ENCODE measurements at places on chromosomes 16 and 17.

DNA sequence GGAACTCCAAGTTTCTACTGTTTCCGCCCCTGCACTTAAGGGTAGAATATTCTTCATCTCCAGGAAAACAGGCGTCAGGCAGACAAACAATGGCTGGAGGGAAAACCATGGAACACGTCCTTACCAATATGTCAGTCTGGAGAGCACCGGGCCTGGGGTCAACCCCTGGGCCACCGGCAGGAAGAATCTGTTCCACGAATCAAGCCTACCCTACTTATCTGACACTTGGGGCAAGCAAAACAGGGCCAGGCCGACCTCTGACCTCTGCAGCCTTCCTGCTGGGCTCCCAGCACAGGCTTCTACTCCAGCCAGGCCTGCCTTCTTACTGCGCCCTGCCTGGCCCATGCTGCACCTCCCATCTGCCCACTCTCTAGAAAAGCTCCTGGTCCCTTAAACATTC lies 10.1 kb downstream of the VAC14 start:
- no peak for DNase-seq

DNA sequence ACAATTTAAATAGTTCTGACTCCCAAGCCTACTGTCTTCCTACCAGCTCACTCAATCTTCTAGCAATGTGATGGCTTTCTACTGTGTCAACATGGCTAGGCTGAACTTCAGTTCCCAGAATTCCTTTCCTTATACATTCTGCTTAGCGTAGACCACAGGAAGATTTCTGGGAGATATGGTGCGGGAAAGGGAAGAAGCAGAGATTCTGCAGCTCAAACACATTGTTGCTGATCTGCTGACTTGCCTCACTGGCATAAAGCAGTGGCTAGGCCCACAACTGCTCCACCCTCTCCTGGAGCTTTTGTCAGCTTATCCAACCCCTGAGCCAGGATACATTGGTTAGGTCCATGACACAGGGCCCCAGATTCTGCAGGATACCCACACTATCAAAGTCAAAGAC lies 58.8 kb downstream of the GAS7 start:
- DNase-seq = no peak

DNA sequence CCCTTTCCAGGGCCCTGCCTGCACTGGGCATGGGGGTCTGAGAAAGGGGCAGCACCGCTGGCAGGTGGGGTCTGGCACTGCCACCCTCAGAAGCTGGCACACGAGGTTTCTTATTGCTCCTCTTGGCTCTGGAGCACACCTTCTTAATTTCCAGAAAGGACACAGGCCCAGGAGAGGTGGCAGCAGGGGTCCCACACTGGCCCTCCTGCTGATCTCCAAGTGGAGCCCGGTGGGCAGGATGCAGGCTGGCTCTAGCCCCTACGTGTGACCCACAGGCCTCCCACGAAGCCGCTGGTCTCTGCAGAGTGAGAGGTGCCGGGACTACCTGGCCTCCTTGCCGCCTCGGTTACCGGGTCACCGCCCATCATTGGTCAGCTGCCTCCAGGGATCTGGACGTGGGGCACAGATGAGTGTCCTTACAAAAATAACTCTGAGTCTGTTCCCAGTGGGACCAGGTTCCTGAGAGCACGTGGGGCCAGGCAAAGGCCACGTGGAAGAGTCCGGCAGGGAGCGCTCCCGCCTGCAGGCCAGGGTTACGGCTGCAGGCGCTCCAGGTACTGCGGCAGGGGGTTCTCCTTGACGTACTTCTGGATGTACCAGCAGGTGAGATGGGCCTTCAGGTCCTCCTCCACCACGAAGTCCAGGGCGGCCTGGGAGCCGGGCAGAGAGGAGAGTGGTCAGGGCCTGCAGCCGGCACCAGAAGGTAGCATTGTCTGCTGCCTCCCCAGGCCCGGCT lies 10.3 kb downstream of the NATD1 start:
- DNase-seq = no peak

GRCh38 chr16:57802341-57803133 lies at the start of gene KIFC3:
KIFC3 (minus strand) TSS chr16:57802491; CDS start chr16:57798243, 4,248 bp downstream.
- peak; percentile 55 for DNase-seq

GRCh38 chr16:2537451-2538379 lies at the start of gene PDPK1:
PDPK1 (plus strand) TSS chr16:2538021; CDS start chr16:2538113, 92 bp downstream.
- DNase-seq = peak; percentile 84

- DNase-seq = no peak
These were observed 470.7 kb downstream of the SOX9 start for GRCh38 chr17:72591289-72592241.

DNA sequence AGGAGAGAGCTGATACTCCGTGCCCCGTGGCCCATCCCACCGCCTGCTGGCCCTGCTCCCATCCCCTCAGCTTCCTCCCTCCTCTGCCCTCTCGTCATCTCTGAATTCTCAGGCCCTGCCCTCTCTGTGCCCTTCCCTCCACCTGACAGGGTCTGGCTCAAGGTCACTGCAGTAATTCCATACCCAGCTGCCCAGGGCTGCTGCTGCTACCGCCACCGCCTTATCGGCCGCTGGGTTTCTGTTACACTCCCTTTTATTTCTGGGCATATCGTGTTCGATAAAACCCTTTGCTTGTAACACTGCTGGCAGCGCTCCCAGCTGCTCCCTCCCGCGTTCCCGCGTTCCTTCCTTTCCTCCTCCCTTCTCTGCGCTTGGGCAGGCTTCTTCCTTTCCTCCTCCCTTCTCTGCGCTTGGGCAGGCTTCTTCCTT lies 1.2 kb downstream of the EPN3 start:
- no peak for DNase-seq

- DNase-seq = no peak
These were observed 323.1 kb downstream of the FOXL1 start for GRCh38 chr16:86901483-86901882.

- no peak for DNase-seq
These were observed 30.2 kb upstream of the NAT9 start for GRCh38 chr17:74806334-74806733.

GRCh38 chr16:73433731-73434307 lies 385.9 kb upstream of the ZFHX3 start:
- DNase-seq = no peak

- no peak for DNase-seq
These were observed 27.5 kb upstream of the HELZ start for GRCh38 chr17:67272312-67273047.

DNA sequence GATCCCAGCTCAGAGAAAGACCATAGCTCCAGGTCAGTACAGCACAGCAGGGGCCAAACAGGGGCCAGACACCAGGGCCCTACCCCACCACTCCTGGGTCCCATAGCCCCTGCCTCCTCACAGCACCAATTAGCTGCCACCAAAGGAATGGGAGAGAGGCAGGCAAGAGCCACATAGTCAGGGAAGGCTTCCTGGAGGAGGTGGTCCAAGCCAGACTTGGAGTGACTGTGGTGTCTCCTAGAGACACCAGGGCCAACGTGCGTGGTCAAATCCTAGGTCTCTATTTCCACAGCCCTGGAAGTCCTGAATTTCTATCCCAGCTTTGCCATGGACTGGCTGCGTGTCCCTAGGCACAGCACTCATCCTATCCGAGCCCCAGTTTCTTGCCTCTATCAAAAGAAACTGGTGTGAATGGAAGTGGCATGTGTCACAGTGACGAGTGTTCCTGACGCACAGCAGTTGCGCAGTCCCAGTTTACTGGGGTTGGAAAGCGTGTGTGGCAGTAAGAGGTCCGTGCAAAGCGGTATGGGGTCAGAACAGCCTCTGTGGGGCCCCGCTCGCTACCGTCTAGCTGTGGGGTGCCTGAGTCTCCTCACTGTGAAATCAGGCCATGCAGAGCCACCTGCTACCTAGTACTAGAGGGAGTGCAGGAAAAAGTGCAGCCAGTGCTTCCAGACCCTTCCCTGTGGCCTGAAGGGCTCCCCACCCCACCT lies 23.5 kb downstream of the KCNJ12 start:
- DNase-seq = no peak

DNA sequence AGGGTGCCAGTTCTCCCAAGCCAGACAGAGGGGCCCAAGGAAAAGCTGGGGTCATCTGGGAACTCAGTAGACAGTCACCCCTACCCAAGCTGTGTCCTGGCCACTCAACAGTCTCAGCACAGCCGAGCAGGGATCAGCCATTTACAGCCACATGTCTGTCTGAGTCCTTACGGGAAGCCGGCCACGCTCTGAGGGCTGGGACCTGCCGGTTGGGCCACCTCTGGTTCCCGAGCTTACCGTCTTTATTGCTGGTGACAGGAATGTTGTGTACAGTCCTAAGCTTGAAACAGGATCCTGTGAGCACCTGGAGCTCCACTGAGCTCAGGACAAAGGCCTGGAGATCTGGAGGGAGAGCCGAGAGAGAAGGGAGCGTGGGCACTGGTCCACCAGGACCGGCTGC lies 59.8 kb downstream of the TIMM22 start:
- DNase-seq = no peak

DNA sequence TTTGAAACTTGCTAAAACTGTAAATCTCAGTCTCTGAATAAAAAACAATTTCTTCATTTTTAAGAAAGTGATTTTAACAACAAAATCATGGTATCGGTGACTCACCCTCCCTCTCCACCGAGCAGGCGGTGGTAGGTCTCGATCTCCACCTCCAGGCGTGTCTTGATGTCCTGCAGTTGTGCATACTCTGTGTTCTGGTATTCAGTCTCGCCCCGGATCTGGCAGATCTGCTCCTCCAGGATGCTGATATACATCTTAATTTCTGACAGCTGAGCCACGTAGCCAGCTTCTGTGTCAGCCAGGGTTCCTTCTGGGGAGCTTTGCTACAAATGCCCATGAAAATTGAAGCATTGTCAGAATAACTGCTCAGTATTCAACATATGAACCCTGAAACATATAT lies 15.4 kb upstream of the KRT24 start:
- no peak for DNase-seq

DNA sequence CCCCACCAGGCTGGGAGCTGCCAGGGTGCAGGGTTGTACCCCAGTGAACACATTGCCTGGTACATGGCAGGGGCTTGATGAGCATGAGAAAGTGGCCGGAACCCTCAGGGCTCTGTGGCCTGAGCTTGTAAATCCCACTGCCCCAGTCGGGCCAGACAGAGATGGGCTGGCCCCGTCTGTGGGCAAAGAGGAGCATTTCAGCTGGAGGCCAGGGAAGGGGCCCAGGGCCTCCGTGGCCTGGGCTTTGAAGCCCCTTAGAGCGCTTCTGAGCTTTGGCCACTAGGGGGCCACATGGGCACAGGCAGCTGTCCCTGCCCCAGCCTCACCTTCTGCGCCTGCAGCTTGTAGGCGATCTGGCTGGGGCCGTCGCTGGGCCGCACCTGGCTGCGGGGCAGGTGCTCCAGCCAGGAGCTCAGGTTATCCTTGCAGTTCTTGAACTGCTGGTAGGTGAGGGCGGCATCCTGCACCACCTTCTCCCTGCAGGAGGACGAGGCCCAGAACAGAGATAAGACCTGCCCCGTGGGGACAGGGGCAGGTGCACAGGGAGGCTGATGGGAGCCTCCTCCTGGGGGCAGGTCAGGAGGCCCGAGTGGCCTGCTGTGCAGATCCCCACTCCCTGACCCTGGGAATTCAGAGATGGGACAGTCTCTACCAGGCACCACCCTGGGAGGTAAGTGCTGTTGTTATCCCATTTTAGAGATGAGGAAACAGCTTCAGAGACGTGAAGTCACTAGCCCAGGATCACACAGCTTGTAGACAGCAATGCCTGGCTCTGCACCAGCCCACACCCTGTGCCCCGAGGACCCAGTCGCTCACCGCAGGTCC lies 12.8 kb downstream of the EVPL start:
- peak; percentile 68 for DNase-seq

- no peak for DNase-seq
These were observed 3.5 kb downstream of the PPY start for GRCh38 chr17:43938838-43939182.

All from activated CD4-positive, alpha-beta T cell treated with anti-CD3 and anti-CD28 coated beads for 24 hours (primary cell).